ENCODE measurements at places on chromosomes 16 and 17.

DNA sequence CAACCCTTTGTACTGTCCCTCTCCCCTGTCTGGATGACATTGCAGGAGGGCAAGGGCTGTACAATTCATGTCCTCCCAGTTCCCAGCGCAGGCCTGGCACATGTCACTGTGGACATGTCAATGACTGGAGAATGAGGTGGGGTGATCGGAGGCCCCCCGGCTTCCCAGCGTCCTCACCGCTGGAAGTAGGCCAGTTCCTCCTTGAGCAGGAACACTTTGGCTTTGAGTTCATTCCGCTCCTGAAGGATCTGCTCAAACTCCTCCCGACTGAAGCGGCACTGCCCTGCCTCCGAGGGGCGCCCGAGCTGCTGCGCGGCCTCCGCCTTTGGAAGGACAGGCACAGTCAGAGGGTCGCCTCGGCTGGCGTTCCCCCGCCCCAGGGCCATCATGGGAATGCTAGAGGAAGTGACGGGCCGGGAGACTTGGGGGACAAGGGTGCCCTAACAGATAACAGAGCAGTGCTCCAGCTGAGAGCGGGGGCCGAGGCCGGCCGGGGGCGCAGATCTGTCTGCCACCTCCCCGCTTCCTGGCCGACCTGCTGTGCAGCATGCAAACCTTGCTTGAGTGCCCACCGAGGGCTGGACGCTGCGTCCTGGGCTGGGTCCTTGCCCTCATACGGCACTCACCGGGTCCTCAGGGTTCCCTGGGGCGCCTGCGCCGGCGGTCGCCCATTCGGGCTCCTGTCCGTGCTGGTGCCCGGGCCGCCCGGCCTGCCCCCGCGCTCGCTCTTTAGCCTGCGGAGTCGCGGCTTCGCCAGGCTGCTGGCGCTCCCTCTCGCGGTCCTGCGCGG lies 1.3 kb downstream of the RILP start:
- no peak for DNase-seq

- no peak for DNase-seq
Measured at GRCh38 chr17:76007850-76008165, 7.2 kb downstream of the CDK3 start.

DNA sequence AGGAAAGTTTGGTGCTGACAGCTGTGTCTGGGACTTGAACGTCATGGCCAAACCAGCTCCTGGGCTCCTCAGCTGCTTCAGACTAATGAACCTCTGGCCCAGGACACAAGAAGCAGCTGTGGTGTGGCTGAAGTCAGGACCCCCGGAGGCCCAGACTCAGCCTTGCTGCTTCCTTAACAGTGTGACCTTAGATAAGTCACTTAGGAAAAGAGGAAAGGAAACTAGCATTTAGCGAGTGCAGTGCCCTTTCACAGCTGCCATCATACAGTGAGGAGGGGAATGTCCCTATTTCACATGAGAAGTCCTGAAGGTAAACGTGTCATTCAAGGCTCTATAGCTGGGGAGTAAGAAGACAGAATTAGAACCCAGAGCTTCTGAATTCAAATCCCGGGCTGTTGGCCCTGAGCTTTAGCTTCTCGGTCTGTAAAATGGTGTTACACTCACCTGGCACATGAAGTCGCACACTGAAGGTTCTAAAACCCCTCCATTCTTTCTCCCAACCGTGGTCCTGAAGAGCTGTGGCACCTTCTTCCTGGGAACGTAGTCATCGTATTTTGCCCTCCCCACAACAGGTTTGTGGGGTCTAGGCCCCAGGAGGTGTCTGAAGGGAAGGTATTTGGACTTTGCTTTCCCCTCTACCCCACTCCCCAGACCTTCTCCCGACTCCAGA lies 910 bp upstream of the RAMP2 start:
- DNase-seq: peak; percentile 54

DNA sequence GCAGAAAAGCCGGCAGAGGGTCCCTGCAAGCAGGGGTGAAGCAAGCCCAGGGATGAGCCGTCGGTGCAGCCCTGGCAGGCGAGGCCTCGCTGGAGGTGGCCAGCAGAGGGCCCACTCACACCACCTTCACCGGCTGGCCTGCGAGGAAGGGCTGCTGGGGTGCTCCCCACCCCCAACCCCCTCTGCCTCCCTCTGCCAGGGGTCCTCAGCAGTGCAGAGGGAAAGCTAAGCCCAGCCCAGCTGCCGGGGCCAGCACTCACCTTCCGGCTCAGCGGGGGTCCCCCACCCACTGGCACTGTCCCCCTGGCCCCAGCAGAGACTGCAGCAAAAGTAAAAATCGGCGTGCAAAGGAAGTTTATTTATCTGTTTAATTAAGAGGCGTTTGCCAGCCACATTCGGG lies 113.4 kb downstream of the ENGASE start:
- peak; percentile 6 for DNase-seq

- no peak for DNase-seq
Measured at GRCh38 chr17:63819131-63819530, 8.1 kb upstream of the PSMC5 start.

- DNase-seq: peak; percentile 69
Measured at GRCh38 chr16:4309833-4310266, 6.0 kb upstream of the GLIS2 start.

DNA sequence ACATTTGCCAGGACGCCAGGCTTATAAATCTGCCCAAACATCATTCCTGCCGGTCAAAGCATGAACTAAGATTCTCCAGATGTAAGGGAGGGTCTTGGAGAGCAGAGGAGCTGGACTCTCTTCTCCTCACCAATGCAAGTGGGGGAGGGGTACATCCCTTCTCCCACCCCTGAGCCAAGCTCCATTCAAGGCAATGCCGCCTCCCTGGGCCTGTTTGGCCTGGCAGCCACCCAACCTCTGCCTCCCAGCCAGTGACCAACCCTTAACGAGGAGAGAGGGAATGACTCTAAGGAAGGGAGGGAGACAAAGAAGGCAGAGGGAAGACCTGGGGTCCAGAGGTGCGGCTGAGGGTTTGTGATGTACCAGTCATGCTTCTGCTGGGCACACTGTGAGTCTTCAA lies 13.8 kb downstream of the C17orf50 start:
- no peak for DNase-seq

GRCh38 chr16:4115209-4115948 lies 863 bp downstream of the ADCY9 start:
- DNase-seq: peak; percentile 20

Data from naive B cell (primary cell).